ENCODE measurements at places on chromosomes 13 and 19.

- DNase-seq = no peak
Observed at GRCh38 chr19:13010038-13010991, 15.0 kb downstream of the NFIX start.

GRCh38 chr19:32921624-32922023 is 50.1 kb downstream of the CEP89 start:
- no peak for DNase-seq

DNA sequence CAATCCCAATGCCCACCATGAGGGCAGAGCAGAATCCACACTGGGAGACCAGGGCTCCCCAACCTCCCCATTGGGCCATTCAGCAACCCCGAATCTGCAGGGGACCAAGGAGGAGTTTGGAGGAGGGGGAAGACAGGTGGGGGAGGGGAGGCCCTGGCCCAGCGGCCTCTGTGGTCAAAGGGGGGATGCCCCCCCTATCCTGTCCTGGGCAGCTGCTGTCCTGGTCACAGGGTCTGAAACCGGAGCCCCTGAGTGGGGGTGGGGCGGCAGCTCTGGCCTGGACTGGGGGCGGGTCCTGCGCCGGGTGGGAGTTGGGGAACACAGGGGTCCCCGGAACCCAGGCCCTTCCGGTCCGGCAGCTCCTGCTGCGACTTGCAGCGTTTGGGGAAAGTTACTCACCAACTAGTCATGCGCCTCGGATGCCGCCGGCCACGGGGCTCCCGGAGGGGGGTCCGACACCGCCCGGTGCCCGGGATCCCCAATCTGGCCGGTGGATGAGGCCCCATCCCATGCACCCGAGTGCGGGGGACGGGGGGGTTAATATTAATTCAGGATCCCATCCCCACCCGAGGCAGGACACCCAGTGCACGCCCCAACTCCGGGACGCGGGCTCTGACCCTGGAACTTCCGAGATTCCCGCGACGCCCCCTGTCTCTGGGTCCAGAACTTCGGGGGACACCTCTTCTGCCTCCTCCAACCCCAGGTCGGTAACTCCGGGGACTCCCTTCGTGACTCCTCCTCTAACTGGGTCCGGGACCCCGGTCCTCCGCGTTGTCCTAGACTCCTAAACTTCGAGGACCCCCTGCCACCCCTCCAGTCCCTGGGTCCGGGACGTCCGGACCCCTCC is 872 bp downstream of the HOMER3 start:
- DNase-seq = peak; percentile 46

- DNase-seq = no peak
Observed at GRCh38 chr13:104843401-104843800, 1692.1 kb downstream of the EFNB2 start.

- DNase-seq = no peak
Observed at GRCh38 chr19:54691582-54692297, 29.0 kb downstream of the LILRB4 start.

DNA sequence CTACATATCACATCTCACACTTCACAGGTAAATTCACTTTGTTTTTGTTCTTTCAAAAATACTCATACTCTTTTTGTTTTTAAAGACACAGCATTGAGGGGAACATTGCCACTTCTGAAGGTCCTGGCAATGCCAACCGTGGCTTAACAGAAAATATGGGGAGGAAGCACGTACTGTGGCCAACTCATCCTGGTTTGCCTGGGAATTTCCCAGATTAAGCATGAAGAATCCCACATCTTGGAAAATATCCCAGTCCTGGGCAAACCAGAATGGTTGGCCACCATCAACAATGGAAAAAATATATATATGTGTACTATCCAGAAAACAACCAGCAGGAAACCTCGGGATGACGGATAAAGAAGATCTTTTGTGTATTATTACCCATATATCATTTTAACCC is 1032.2 kb upstream of the SLC10A2 start:
- no peak for DNase-seq

- DNase-seq = no peak
Observed at GRCh38 chr13:34521171-34521570, 420.9 kb upstream of the NBEA start.

DNA sequence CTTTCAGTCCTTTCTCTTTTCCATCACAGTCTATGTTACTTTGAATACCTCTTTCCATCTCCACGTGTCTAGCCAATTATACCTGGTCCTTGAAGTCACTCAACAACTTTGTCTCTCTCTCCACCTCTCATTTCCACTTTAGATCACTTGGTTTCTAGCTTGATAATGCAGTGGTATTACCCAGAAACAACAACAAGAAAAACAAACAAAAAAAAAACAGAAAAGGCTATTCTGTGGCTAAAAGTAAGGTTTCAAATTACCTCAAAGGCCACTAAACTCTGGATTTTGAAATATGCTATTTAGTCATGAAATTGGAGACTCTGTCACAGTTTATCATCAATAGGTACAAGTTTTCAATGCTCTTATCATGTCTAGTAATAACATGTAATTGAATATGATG is 184.8 kb downstream of the PCDH9 start:
- no peak for DNase-seq

DNA sequence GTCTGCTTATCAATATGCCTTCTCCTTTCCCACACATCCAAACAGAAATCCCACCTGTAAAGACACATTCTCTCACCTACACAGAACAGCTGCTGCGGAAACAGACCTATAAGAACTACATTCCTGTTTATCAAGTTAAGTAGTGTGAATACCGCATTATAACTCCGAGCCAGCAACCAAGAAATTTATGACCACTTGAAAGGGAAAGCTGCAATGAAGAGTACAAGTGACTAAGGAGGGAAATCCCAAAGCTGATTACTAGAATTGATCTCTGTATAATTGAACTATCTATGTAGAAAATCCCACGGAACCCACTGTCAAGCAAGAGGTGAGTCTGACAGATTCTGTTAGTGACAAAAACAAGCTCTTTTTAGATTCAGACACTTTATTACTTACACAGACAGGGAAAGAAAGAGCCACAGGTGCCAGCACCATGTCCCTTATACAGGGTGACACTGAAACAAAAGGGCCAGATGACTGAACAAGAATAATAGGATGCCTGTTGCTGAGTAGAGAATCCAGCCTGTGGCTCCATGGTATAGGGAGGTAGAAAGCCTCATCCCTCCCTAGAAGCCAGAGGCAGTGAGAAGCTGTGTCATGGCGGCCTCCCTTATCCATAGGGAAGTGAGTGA is 1.6 kb upstream of the IGFL4 start:
- no peak for DNase-seq

DNA sequence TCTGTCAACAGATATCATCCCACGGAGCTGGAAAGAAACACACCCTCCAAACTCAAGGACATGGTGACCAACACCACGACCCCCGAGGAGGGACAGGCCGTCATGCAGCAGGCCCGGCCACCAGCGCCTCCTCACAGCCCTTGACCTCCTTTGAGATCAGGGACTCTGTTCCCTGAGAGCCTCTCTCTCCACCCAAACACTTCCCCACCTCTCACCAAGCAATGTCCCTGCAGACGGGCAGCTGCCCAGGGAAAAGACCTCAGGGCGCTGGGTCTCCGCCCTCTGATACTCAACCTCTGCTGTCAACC is 10.0 kb downstream of the SCGB2B2 start:
- DNase-seq = no peak

DNA sequence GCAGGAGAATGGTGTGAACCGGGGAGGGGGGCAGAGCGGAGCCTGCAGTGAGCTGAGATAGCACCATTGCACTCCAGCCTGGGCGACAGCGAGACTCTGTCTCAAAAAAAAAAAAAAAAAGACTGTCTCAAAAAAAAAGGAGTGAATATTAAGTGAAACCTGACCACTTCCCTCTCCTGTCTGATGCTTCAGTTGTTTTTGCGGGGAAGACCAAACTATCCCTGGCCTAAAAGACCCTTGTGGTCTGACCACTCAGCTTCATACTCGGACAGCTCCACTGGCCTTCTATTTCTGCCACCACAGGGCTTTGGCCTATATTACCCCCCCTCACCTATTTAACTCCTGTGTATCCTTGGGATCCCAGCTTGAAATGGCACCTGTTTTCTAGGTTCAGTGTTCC is 2.3 kb downstream of the CLASRP start:
- DNase-seq = no peak

DNA sequence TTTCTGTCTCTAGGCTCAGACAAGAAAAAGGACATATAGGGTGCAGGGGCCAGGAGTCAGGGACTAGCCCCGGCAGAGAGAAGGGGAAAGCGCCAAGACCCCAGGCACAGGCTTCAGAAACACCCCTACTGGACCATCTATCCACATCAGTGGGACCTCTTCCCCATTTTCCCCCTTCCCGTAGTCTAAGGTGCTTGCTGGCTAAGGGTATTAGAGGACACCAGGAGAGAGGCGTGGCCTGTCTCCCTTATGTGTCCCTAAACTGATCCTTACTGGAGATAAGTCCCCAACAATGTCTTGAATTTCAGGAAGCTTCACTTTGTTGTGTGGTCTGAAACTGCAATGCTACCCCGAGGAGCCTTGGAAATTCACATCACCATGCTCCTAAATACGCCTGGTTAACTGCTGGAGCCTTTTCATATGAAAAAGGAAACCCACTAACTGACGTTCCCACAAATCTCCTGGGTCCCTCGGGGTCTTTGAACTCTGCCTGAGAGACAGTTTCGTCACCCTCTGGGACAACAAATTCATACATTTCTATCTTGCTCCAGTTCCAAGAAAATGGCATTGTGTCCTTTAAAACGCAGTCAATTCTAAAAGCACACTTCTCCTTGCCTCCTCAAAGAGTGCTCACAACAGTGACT is 197.7 kb downstream of the COL4A1 start:
- DNase-seq = no peak

- DNase-seq = no peak
Observed at GRCh38 chr13:92901739-92902138, 324.9 kb upstream of the GPC6 start.

DNA sequence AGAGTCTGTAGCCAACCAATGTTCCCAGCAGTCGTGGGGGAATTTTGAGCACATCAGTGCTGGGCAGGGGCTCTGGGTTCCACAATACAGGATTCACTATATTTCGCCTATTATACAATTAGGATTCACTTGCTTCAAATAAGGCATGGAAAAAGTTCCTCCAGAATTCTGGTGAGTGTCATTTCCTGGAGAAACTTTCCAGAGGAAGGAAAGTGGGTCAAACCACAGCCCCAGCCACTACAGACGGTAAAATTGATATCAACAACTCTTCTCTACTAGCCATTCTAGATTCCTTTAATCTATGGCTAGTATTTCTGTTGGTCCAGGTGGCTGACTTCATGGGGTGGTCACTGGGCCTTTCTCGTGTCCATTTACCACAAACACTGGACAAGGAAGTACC is 10.5 kb downstream of the MYCBP2 start:
- no peak for DNase-seq

GRCh38 chr19:6055013-6055795 is 55.1 kb downstream of the RFX2 start:
- DNase-seq = no peak

- DNase-seq = no peak
Observed at GRCh38 chr13:40656358-40656757, 10.1 kb downstream of the FOXO1 start.

DNA sequence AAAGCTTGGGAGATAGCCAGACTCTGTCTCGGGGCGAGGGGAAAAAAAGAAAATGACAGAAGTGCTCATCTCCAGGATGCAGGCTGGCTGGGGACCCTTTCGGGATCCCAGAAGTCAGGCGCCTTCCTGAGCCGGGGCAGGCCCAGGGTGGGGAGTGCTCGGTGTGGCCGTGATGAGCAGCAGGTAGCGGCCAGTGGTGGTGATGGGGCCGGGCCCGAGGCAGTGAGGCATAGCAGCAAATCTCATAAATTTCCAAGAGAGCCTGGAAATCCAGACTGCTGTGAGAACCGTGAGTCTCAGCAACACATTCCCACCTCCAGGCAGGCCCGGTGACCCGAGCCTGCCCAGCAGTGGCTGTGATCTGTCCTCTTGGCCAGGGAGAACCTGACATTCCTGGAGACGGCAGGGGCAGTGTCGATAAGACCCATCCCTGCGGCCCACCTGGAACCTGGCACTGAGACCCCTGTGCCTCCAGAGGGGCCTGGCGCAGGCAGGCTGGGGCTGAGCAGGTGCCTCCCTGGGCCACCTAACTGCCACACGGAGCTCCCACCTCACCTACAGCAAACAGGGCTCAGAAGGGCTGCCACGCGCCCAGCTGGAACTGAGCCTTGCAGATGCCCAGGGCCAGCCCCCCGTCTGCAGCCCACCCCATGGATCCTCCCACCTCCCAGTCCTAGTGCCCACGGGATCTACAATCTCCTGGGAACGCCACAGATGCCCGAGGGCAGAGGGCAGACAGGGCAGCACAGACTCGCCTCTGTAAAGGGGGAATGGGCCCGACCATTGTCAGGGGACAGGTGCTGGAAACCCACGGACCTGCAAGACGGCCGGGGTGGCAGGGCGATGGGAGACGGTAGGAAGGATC is 23.4 kb downstream of the IZUMO4 start:
- no peak for DNase-seq

GRCh38 chr19:9835507-9835949 is 410 bp downstream of the PIN1 start:
- no peak for DNase-seq

GRCh38 chr19:28492201-28492600 is 720.8 kb downstream of the UQCRFS1 start:
- DNase-seq = no peak

DNA sequence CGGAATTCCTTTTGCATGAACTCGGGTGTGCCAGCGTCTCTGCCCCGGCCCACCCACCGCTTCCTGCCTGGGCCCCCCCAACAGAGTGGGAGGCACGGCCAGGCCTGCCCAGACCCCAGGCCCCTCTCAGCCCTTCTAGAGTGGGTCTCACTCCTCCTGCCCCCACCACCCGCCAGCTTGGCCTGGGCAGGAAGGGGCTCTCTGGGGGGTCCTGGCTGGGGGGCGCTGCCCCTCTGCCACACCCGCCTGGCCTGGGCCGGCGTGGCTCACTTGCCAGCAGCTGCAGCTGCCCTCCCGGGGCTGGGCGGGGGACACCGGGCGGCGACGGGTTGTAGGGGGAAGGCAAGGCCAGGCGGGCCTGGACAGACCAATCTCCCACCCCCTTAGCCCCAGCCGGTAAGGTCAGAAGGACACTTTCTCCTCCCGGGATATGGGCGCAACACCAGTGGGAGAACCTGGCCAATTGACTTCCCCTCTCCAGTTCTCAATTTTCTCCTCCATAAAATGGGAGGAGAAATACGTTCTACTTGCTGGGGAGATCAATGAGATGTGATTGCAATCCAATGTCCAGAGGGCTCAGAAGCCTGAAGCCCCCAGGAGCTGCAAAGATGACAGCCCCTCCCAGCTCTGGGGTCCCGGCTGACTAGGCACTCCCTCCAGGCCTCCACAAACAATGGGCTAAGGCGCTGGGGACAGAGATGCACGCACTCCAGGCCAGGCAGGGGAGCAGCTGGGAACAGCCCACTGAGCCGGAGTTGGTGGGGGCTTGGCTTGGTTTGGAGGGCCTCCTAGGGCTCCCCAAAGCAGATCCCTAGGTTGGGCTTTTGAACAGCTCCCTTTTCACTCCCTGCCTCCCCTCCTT is 2.4 kb downstream of the CRLF1 start:
- DNase-seq = no peak

DNA sequence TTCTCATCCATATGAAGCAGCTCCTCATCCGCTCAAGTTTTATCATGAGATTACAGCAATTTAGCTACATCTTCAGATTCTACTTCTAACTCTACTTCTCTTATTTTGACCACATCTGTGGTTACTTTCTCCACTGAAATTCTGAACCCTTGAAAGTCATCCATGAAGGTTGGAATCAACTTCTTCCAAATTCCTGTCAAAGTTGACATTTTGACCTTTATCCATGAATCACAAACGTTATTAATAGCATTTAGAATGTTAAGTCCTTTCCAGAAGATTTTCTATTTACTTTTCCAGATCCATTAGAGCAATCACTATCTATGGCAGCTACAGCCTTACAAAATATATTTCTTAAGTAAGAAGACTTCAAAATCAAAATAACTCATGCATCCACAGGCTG is 421.7 kb upstream of the GPC6 start:
- no peak for DNase-seq
